ENCODE measurements at places on chromosomes 4 and X.

GRCh38 chrX:23276475-23276874 lies 58.2 kb upstream of the PTCHD1 start:
- DNase-seq: no peak

DNA sequence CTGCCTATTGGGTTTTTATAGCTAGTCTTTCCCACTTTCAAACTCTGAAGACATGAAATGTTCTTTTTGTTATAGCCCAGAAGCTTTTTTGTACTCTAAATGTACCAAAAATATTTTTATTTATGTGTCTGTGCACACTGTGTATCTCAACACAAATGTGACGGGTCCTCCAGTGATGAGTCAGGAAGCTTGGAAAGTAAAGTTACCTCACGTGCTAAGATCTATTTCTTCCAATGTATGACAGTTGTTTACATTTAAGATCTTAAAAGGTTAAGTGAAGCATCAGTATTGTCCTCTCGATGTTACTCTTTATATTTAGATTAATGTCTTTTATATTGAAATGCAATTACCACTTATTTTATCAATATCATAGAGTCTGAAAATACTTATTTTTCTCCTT lies 29.1 kb upstream of the PRSS12 start:
- no peak for DNase-seq

DNA sequence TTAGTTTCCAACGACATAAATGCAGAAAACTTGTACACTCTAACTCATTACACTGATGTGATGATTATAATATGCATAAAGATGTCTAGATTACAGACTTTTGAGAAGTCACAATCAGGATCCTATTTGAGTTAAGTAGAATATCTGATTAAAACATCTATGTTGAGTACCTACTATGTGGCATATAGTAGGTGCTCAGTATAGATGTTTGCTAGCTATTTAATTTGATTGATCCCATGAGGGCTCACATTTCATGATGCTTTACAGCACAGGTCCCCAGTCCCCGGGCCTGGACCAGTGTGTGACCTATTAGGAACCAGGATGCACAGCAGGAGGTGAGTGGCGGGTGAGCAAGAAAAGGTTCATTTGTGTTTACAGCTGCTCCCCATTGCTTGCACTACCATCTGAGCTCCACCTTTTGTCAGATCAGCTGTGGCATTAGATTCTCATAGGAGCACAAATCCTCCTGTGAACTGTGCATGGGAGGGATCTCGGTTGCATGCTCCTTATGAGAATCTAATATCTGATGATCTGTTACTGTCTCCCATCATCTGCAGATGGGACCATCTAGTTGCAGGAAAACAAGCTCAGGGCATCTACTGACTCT lies 33.0 kb upstream of the CXCL8 start:
- no peak for DNase-seq

- no peak for DNase-seq
Observed at GRCh38 chr4:5203993-5204310, 152.7 kb downstream of the STK32B start.

GRCh38 chr4:32140636-32141035 lies 1420.5 kb downstream of the PCDH7 start:
- DNase-seq: no peak

GRCh38 chr4:116599859-116600258 lies 485.5 kb downstream of the TRAM1L1 start:
- DNase-seq: no peak

DNA sequence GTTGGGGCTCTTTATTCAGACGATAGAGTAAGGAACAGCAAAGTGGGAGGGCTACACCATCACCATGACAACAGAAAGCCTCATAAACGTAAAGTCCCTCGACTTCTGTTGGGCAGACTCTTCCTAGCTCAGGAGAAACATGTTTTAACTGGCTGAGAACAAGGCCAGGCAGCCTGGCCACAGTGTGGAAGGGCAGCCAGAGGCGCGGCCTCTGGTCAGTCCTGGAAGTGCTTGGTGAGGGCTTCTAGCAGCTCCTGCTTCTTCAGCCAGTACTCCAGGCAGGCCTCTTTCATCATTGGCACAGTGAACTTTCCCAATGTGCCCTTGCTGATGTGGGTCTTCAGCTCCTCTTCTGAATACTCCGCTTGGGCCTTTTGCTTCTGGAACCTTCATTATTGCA lies 690.9 kb downstream of the PCDH19 start:
- DNase-seq: no peak

DNA sequence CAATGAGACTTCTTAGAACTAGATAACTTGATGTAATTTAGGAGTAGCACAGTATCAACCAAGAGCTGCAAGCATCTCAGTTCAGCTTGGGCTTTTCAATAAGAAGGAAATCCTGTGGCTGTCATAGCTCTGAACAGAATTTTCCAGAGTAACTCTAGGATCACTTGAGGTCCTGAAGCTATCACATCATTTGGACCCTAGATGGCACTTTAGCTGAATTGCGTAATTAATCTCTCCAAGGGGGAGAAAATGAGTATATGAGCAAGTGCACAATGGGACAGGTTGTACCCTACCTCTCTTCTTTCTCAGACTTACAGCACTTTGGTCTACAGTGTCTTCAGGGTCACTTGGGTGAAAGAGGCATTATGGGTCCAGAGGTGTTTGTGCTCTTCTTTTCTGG lies 45.2 kb downstream of the SLC4A4 start:
- DNase-seq: no peak

All from iPS DF 19.7 (cell line).